ENCODE measurements at places on chromosomes 2 and 18. TPM values are rescaled to one million over a fixed set of nuclear protein-coding genes. Genes with fewer than 3 reads are reported as not detected.
A peak's percentile ranks its signal among the peaks of the same experiment; 100 is the strongest.

SLC9A4 gene
- total RNA-seq = not detected

GRCh38 chr2:164335947-164336346, 285.3 kb downstream of the GRB14 start:
- no peaks in the 10 kb centered on the region for H3K4me1 ChIP-seq
- H3K27me3 ChIP-seq = no peaks in the 10 kb centered on the region
- peak; percentile 44 for DNase-seq

GRCh38 chr18:2368102-2368501, 203.2 kb downstream of the METTL4 start:
- H3K36me3 ChIP-seq = no peaks in the 10 kb centered on the region
- H3K27me3 ChIP-seq = no peaks in the 10 kb centered on the region
- no peak for DNase-seq
- H3K27ac ChIP-seq = no peak overlapping the region
- H3K4me3 ChIP-seq = no peak overlapping the region
- no peaks in the 10 kb centered on the region for H3K4me1 ChIP-seq

DNA sequence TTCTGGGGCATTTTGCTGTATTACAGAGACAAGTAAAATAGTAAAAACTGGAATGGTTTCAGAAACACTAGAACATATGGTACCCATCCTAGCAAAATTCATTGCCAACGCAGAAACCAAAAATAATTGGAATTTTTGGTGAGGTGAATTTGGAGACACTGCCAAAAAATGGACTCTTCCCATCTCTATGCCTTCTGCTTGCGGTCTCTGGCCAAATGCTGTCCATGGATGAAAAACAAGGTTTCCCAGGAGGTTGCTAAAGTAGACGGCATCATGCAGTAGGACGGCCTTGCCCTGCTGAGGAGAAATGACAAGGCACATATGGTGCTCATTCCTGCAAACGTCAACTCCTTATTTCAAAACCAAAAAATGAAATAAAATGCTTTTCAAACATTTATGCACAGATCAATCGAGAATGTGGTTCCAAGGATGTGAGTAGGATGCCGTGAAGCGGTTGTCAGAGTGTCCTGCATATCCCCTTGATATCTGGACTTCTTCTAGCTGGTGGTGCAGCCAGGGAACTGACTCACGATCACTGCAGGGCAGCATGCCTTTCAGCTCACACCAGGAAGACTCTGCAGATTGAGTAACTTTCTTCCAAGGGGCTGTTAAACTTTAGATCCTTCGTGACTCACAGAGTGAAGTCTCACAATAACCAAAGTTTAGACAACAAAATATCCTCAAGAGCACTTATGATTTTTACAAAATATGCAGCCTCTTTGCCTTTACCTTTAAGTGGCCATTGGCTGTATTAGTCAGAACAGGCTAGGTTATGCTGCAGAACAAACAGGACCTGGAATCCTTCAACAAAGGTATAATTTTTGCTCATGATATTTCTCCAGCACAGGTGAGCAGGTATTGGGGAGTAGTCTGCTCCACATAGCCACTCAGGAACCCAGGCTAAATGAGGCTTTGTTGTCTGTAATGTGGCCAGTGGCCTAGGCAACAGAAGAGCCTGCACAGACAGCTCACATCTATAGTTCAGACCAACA, 149.4 kb upstream of the NDUFV2 start:
- no peak for DNase-seq
- H3K36me3 ChIP-seq = no peaks in the 10 kb centered on the region
- no peaks in the 10 kb centered on the region for H3K27me3 ChIP-seq
- H3K4me3 ChIP-seq = no peak overlapping the region
- no peaks in the 10 kb centered on the region for H3K4me1 ChIP-seq

DNA sequence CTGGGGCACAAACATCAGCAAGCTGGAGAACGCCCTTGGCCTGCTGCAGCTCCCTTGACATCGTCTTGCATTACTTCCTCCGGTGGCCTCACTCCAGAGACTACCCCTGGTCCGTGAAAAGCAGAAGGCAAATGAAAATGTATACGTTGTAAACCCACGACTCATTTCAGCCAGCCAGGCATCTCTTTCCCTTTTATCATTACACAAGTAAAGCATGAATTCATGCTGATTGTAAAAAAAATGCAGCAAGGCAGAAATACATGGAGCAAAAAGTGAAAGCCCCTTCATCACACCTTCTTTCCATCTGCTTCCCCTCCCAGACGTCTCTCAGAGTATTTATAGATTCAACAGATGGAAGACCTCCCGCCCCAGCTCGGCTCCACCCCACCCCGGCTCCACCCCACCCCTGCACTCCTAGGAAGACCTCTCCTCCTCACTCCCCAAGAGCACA, 41.6 kb upstream of the RALBP1 start:
- no peak overlapping the region for H3K4me3 ChIP-seq
- H3K36me3 ChIP-seq = no peaks in the 10 kb centered on the region
- H3K4me1 ChIP-seq = no peaks in the 10 kb centered on the region
- peak overlapping the region; percentile 21 for H3K27ac ChIP-seq
- no peaks in the 10 kb centered on the region for H3K27me3 ChIP-seq
- peak; percentile 72 for DNase-seq

- H3K27ac ChIP-seq = peak overlapping the region; percentile 64
- H3K4me3 ChIP-seq = no peak overlapping the region
- no peaks in the 10 kb centered on the region for H3K36me3 ChIP-seq
Measured at GRCh38 chr2:55843994-55844345, 79.6 kb downstream of the EFEMP1 start.

SLC19A3 gene
- 10.7 TPM for total RNA-seq

DNA sequence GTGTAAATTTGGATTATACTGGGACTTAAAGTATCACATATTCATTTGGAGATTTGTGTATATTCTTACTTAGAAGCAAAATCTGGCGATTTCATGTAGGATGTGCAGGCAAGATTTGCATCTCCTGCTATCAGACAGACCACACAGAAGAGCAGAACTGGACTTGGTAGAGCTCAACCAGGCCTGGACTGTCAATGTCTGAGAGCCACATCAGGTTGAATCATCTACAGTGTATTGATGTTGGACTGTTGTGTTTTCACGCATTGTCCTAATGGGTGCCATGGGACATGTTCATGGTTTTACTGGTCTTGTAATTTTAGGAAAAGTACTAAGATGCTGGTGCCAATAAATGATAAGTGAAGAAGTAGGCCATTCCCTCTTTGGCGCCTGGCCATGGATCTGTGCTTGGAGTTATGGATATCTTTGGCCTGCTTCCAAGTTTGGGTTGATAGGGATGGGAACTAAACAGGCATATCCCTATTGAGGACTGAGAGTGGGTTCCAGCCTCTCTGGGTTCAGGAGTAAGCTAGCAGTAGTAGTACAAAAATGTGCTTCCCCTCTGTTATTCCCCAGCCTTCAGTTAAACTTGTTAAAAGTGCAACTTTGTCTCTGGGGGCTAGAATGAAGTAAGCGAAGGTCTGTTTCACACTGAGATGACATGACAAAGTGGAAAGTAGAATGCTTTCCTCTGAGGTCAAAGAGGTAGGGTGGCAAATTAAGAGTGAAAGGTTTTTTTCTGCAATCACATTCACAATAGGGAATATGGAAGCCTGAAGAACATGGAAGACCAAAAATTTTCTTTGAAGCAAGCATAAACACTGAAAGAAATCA, 49.2 kb upstream of the NEMP2 start:
- H3K4me1 ChIP-seq = no peaks in the 10 kb centered on the region
- H3K27ac ChIP-seq = no peak overlapping the region
- no peak overlapping the region for H3K4me3 ChIP-seq
- H3K27me3 ChIP-seq = no peaks in the 10 kb centered on the region

DNA sequence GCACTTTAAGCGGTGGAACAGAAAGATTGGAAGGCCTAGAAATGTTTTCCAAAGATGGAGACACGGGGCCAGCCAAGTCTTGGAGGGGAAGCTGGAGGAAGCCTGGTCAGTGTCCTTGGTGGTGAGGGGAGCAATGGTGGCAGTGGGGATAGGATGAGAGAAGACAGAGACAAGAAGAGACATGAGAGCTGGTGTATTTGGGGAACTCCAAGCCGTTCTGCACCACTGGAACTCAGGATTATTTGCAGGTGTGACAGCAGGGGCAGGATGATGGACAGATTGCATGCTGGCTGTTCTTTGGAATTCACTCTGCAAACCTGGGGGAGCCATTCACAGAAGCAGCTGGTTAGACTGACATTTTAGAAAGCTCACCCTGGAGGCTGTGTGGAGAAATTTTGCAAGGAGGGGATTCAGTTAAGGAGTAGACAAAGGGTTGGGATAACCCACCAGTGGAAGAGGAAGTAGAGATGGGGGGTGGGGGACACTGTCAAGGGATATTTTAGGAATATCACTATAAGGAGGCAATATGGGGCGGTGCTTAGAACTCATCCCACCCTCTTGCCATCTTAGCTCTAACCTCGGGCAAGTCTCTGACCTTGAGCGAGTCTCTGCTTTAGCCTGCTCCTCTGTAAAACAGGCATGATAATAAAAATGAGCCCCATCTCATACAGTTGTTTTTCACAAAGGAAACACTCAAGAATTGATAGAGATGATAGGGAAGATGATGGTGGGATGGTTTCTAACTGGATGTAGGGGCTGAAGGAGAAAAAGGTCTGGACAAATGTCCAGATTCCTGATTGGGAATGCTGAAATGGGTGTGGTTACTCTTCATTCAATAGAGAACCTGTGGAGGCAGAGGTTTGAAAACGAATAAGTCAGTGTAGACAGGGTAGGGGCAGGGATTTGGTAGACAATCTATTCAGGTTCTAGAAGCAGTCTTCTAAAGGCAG, 175.8 kb downstream of the MYCN start:
- no peaks in the 10 kb centered on the region for H3K4me1 ChIP-seq
- no peak for DNase-seq
- no peak overlapping the region for H3K27ac ChIP-seq

GRCh38 chr2:110829413-110830146, 97.2 kb downstream of the ACOXL start:
- no peak overlapping the region for H3K27ac ChIP-seq
- no peaks in the 10 kb centered on the region for H3K27me3 ChIP-seq
- H3K4me1 ChIP-seq = no peaks in the 10 kb centered on the region
- H3K4me3 ChIP-seq = no peak overlapping the region
- no peaks in the 10 kb centered on the region for H3K36me3 ChIP-seq

LIMS1 gene
- 111 TPM for total RNA-seq

ALPP gene
- total RNA-seq = 14.1 TPM

GRCh38 chr18:63142594-63143225, 176.9 kb downstream of the BCL2 start:
- DNase-seq = no peak
- no peaks in the 10 kb centered on the region for H3K27me3 ChIP-seq
- H3K4me1 ChIP-seq = no peaks in the 10 kb centered on the region
- no peak overlapping the region for H3K4me3 ChIP-seq

SULT1C2 gene
- 5.4 TPM for total RNA-seq

PXDN gene
- 116 TPM for total RNA-seq

RBM44 gene
- 1.0 TPM for total RNA-seq

TM4SF20 gene
- total RNA-seq = not detected

- peaks cover 46% of the 10 kb centered on the region for H3K4me1 ChIP-seq
- no peak for DNase-seq
- no peaks in the 10 kb centered on the region for H3K27me3 ChIP-seq
- no peaks in the 10 kb centered on the region for H3K36me3 ChIP-seq
- H3K4me3 ChIP-seq = no peak overlapping the region
- H3K27ac ChIP-seq = no peak overlapping the region
Measured at GRCh38 chr2:36459725-36460137, 104.2 kb downstream of the CRIM1 start.

DNA sequence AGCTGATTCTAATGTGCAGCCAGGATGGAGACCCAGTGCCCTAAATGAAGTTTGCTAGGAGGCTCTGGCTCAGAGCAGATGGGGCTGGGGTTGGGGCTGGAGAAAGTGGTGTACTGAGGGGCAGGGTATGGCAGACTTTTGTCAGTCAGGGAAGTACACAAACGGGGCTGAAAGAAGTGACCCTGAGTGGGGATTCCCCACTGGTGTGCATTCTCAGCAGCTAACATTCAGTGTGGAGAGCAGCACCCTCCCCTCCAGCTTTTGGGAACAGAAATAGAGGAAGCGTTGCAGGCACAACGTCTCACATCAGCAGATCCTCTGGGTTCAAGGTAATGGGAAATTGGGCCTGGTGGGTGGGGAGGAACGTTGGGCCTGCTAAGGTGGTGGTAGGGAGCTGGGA, 89.1 kb upstream of the GCFC2 start:
- no peaks in the 10 kb centered on the region for H3K36me3 ChIP-seq
- H3K4me3 ChIP-seq = no peak overlapping the region
- no peak for DNase-seq
- no peak overlapping the region for H3K27ac ChIP-seq

SCN9A gene
- 15.6 TPM for total RNA-seq

DNA sequence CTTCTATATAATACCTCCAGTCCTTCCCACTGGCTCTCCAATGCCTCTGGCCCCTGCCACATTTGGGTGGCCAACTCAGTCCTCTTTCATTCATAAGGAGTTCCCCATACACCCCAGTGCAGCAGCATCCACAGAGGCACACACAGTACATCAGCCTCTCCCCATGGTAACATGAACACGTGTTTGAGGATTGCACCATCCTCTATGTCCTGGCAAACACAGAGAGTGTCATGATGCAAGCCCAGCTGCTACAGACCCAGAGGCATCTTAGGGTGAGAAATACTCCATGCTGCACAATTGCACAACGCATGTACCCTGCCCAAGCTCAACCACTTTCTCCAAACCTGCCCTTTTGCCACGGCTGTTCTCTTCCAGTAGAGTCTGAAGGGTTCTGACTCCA, 11.5 kb downstream of the IGFBP5 start:
- no peaks in the 10 kb centered on the region for H3K27me3 ChIP-seq
- H3K27ac ChIP-seq = no peak overlapping the region
- no peaks in the 10 kb centered on the region for H3K36me3 ChIP-seq
- H3K4me3 ChIP-seq = no peak overlapping the region
- DNase-seq = no peak
